ENCODE measurements at places on chromosomes 16 and 17.

DNA sequence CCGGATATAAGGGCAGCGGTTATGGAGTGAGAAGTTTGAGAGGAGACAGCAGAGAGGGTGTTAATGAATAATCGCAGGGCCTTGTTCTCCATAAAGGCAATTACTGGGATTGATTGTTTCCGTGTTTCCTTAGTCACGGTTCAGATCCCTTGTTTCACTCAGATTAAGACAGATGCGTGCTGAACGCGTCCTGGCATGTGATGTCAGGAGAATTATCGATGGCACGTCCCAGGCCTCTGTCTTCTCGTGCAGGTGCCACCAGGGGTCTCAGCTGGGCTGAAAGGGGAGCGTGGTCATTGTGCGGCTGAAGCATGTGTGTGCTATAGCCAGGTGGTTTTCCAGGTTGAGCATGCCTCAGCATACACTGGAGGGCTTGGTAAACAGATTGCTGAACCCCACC is 142.4 kb upstream of the NOL11 start:
- no peak for DNase-seq

GRCh38 chr17:50265690-50266315 is 8.5 kb upstream of the TMEM92 start:
- no peak for DNase-seq

- no peak for DNase-seq
Measured at GRCh38 chr17:61803216-61803615, 60.1 kb downstream of the BRIP1 start.

DNA sequence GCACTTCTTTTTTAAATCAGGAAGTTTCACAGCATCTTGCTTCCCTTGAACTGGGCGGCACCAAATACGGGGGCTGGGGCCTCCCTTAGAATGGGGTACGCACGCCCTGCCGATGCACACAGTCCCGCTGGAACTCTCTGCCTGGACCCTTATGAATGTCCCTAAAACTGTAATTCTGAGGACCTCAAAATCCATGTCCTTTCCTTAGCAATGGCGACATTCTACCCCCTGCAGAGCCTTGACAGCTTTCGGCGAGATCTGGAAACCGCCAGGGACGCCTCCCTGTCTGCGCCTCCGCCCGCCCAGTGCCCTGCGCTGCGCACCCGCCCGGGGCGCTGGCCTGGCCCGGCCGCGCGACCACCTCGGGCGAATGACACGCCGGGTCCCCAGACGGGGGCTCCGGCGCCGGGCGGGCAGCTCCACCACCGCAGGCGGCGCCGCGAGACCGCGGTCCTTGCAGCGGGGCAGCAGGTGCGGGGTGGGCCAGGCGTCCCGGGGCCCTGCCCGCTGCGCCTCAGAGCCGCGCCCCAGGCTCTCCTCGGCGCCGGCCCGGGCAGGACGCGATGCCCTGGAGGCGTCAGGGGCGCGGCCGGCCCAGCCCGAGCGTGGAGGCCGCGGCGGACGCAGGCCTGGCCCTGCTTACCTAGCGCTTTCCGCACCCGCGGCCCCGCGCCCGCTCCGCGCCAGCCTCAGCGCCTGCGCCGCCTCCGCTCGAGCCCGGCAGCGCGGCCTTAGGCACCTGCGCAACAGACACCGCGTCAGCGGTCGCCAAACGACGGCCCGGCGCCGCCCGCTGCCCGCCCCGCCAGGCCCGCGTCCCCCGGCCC is 548 bp downstream of the HAGH start:
- DNase-seq: peak; percentile 68

DNA sequence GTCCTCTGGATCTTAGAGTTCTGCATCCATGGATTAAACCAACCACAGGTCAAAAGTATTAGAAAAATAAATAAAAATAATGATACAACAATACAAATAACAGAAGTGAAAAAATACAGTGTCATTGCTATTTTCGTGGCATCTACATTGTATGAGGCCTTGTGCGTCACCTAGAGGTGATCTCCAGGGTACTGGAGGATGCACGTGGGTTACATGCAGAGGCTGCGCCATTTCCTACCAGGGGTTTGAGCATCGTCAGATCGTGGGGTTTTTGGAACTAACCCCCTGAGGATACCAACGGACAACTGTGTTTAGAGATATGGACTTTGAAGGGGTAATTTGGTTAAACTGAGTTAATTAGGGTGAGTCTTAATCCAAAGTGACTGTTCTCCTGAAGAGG is 224.7 kb downstream of the ENGASE start:
- DNase-seq: no peak

DNA sequence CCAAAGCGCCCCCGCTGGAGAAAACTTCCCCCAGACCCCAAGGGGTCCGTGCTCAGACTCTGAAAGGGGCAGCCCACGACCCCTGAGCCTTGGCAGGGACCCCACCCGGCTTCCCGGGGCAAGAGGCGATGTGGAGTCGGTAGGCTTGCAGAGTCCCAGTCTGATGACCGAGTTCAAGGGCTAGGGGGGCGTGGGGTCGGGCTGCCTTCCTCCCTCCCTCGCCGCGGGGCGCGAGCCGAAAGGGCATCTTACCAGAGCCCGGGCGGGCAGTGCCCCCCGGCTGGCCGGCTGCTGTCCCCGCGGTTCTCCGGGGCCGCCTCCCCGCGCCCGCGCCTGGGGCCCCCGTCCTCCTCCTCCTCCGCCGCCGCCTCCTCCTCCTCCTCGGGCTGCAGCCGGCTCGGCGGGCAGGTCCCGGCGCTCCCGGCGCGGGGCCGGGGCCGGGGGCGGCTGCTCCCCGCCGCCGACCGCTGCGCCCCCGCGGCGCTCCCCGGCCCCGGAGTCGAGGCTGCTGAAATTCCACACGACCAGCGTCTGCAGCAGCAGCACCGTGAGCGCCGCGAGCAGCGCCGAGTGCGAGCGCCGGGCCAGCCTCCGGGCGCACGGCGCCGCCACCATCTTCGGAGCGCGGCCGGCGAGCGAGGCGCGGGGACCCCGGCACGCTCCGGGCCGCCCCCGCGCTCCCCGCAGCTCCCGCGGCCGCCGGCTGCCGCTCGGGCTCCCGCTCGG is 415 bp downstream of the XYLT1 start:
- peak; percentile 10 for DNase-seq

DNA sequence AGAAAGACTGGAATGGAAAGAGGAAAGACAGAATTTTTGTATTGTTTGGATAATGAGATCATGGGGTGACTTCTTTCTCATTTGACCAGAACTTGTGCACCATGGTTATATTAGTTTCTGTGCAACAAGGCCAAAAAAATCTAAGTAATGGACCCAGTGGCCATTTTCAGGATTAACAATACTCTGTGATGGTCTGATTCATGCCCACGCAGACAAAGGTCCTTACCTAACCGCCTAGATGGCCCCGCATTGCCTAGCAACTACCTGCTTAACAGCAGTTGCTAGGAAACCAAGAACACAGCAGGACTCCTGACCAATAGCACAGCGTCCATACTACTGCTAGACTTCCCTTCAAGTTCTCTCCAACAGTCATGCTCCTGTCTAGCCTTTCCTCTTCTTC is 22.4 kb downstream of the MIS12 start:
- no peak for DNase-seq

DNA sequence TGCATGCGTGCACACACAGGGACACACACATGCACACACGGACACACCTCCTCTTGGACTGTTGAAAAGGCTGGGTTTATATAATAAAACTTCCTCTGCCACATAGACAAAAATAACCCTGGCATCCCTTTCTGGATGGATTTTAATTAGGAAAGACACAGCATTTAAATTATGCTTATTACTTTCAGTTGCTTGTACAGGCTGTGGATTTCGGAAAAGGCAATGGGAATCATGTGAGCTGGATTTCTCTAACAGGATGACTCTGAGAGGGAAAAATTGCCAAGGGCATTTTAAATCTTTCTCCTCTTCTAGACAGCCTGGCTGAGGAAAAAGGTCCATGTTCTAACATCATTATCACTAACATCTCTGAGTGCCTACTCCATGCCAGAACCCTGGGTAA is 75.9 kb downstream of the HLF start:
- DNase-seq: no peak

- DNase-seq: no peak
Measured at GRCh38 chr17:77826132-77826873, 132.2 kb upstream of the TNRC6C start.

GRCh38 chr17:62716834-62717588 is 89.5 kb downstream of the MRC2 start:
- no peak for DNase-seq

DNA sequence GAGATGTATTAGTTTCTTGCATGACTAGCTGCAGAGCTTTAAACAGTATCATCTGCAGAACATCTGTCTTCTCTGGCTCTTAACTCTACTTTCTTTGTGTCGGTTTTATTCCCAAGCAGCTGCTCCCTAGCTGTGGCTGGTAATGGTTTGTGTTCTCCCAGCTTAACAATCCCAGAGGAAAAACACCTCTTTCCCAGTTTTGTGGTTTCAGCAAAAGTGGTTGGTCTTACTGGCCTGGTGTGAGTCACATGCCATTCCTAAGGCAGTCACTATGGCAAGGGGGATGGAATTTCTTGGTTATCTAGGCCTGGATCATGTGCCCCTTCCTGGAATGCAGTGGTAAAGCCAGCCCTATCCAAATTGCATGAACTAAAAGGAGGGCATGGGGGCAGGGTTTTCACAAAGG is 27.5 kb downstream of the OMG start:
- no peak for DNase-seq

GRCh38 chr17:77995146-77995852 is 36.8 kb downstream of the TNRC6C start:
- no peak for DNase-seq

DNA sequence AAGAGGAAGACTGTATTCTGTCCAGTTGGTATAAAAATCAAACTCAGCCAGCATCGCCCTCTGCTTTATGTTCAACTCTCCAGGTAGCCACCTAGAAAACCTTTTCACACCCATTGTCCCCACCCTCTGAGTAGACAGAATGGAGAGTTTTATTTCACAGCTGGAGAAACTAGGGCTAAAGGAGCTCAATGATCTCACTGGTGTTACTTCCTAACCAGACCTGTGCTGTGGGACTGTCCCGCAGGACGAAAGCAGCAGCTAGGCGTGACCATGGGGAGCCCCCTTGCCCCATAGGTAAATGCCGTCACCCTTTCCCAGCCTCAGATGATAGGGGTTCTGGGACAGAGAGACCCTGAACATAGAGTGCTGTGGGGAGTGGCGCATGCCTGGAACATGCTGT is 67.7 kb downstream of the CYLD start:
- no peak for DNase-seq

DNA sequence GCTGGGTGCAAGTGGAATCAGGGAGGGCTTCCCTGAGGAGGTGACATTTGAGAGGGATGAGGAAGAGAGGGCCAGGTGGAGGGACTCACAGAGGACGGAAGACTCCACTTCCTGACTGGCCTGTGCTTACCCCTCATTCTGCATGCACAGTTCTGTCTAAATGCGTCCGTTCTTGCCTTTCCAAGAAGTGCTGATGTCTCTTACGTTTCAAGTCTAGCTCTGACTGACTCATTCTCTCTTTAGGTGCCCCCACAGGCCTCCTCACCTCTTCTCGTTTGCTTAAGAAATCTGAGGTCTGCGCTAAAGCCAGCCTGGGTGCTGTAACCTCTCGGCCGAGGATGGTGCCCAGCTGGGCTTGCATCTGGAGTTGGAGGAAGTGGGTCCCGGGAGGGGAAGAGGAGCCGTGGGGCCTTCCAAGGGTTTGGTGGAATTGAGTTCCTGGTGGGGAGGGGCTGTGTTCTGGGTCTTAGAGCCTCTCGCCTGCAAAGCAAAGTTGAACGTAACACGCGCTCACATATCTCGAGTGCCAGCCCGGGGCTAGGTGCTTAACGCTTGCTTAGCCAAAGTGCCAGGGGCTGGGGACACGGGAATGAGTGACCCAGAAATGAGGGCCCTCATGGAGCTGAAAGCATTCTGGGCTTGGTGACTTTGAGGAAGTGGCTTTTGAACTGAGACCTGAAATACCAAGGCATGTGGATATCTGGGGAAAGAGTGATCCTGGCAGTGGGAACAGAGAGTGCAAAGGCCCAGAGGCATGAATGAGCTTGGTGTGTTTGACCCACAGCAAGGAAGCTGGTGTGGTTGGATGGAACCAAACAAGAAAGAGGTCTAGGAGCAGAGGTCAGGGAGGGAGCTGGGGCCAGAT is 4.8 kb downstream of the IL4R start:
- DNase-seq: peak; percentile 87

GRCh38 chr16:66653581-66654350 is 42.8 kb downstream of the CMTM4 start:
- no peak for DNase-seq

DNA sequence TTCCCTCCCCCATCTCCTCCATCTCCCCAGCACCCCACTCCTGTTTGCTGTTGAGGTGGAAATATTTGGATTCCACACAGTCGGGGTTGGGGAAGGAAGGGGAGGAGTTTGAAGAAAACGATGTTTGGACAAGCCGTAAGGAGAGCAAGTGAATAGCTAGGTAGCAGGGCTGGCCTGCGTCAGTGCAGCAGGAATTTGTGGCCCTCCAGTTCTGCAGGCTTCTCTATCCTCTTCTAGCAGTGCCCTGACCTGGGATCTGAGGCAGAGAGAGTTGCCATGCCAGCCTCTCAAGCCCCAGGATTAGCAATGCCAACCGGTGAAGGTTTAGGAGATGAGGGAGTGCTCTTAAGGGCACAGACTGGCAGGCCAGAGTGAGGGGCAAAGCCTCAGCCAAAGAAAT is 12.5 kb downstream of the TLCD2 start:
- no peak for DNase-seq

DNA sequence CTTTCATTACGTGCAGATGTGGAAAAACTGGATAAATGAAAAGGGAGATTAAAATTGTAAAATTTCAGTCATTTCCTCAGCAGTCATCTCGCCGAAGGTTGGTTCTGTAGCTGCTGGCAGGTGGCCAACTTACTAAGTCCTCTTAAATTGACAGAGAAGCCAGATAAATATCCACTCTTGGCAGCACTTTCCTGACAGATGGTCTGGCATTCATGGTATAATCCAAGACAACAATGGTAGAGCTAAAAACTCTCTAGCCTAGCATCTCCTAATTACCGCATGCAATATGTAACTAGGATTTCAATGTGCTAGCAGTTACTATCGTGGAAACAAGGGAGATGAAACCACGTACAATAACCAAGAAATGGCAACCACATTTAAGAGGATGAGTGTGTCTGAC is 306.3 kb downstream of the CNTNAP4 start:
- DNase-seq: no peak
